ENCODE measurements at places on chromosomes 12 and 14.

GRCh38 chr12:6549684-6550151 is 6.1 kb downstream of the IFFO1 start:
- DNase-seq: no peak

GRCh38 chr12:112333019-112333418 is 49.2 kb downstream of the HECTD4 start:
- DNase-seq: no peak

DNA sequence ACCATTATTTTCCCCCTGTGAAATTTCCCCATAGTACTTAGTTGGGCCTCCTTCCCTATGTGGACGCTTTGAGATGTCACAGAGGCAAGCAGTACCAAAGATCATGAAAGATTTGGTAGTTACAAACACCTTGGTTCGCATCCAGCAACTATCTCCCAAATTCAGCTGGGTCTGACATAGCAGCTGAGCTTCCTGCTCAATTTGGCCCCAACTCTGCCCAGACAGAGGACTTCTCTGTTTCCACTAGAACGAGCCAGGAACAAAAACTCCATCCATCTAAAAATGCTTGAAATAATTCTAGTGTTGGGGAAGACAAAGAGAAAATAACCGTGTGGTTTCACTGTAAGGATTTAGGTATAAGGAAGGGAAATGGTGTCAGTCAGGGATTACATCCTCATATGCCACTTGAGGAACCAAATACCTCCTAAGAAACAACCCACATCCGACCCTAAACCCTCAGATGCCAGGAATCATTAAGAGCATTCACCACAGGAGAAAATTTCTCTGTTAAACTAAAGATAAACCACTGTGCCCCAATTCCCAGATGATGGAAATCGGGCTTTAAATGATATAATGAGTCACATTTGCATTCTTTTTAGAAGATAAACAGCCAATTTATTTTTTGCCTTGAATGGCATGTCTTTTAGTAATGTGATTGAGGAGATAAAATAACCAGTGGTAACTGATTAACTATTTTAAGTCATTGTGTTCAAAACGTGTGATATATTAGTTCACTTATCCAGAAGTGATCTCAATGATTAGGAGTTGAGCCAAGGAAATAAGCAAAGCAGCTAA is 103.7 kb upstream of the IFNG-AS1 start:
- DNase-seq: no peak

DNA sequence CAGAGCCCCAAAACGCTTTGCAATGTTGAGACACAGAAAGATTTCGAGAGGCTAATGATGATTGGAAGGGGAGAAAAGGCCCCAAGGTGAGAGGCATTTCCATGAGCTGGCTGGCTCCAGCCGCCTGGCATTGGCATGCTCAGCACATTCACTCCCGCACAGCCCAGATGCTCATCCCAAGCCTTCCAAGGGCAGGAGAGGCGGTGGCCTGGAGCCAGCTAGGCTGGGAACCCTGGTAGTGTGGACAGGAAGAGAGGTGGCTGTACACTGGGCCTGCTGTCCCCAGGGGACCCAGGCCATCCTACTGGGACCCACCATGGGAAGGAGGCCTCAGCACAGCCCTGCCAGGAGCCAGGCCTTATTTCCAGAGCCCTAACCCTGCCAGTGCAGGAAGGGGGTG is 72.2 kb downstream of the SPTB start:
- no peak for DNase-seq

DNA sequence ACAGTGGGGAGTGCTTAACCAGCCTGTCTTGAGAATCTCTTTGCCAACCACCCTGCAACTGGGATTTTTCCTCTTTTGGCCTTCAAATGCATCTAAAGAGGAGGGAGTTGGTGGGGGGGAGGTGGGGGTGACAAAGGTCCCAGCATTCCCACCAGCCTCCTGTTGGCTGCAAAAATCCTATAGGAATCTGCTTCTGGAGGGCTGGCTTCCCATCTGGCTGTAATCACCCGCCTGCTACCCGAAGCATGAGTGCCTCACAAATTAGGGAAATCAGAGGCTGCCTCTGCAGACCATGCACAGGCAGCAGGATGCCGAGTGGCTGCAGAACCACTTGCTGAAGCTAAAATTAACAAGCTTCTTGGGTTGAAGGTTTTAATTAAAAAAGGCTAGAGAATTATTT is 73.9 kb upstream of the WSCD2 start:
- no peak for DNase-seq

- DNase-seq: no peak
These were observed 269.0 kb downstream of the KTN1 start for GRCh38 chr14:55848964-55849363.
